Calu3 (cell line): ENCODE measurements at places on chromosomes 5 and 9.

GRCh38 chr5:146706321-146706972 lies 172.1 kb downstream of the PPP2R2B start:
- DNase-seq, result no peak

- DNase-seq, result no peak
These were observed 716 bp downstream of the PROB1 start for GRCh38 chr5:139394123-139394653.

DNA sequence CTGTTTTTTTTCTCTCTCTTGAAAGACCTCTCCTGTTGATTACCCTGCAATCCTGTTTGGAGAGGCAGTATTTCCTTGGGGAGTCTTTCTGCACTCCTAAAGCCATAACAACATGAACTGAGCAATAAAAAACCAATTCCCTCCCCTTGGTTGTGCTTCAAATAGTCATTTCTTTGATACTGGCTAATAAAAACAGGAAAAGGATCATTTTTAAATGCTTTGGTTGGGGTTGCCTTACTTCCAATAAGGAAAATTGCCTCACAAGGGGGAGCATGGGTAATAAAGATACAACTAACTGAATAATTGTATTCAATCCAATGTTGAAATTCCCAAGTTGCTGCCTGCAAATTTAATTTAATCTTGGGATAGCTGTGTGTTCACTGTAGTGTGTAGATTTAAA lies 13.9 kb downstream of the FBXL7 start:
- DNase-seq, result no peak

DNA sequence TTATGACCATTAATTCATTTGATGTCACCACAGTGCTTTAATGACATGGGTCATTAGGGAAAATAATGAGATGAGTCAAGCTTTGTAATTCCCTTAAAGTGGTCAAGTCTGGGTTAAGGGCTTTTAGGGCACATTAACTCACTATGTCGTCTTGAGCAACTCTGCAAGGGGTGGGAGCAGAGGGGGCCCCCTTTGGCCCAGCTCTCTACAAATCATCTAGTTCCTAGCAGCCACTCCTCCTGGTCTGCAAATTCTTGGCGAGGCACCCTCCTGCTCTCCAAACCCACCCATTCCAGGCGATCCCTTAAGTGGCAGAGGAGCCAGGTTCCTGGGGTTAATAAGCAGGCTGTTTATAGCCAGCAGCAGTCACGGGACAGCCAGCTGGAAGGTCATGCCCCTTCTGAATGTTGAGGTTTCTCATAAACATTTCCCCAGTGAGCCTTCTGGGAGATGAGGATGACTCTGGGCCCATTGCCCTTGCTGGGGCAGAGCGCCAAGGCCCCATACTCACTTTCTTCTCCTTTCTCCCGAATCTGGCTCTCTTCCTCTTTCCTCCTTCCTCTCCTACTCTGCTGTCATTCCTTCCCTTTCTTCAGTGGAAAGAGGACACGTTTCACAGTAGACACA lies 14.3 kb upstream of the GPX3 start:
- no peak for DNase-seq

- no peak for DNase-seq
These were observed 36.8 kb upstream of the STARD4 start for GRCh38 chr5:111548992-111549649.

DNA sequence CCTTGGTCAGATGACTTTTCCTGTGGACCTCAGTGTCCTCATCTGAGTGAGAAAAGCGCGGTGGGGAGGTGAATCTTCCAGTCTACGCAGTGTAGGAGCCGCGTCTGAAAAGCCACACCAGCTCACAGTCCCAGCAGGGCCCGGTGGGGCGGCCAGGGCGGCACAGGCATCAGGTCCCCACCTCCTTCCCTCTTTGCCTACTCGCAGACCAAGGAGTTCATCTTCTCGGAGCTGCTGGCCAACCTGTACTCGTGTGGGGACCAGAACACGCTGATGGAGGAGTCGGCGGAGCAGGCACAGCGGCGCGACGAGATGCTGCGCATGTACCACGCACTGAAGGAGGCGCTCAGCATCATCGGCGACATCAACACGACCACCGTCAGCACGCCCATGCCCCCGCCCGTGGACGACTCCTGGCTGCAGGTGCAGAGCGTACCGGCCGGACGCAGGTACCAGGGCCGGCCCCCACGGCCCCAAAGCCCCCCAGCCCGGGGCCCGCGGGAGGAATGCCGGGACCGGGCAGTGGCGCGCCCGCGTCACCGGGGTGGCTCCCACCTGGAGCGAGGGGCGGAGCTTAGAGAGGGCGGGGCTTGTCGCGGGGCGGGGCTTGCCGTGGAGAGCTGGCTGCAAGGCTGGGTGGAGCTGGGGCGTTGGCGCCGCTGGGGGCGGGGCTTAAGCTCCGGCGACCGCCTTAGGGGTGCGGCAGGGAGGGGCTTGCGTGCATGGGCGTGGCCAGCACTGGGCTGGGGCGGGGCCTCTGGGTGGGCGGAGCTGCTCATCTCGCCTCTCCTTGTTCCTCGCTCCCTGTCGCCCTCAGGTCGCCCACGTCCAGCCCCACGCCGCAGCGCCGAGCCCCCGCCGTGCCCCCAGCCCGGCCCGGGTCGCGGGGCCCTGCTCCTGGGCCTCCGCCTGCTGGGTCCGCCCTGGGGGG lies 25.6 kb downstream of the GOLGA2 start:
- DNase-seq, result peak; percentile 40

GRCh38 chr5:96919754-96920197 lies 16.1 kb upstream of the LNPEP start:
- no peak for DNase-seq

DNA sequence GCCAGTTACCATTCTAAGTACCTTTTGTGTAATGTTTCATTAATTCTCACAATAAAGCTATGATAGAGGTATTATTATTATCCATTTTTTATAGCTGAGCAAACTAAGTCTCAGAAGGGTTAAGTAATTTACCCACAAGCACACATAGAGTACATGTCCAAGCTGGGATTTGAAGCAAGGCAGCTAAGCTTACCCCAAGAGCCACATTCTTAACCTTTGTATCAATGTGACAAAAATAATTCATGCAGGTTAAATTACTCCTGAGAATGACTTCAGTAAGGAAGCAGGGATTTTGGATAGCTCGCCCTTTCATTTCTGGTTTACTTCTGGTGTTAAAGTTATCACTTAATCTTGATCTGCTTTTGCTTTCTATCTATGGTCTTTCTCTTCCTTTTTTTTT lies 141.9 kb downstream of the ACTBL2 start:
- DNase-seq, result no peak

GRCh38 chr9:91275655-91276054 lies 86.1 kb downstream of the AUH start:
- no peak for DNase-seq

- DNase-seq, result no peak
These were observed 73.7 kb downstream of the RCL1 start for GRCh38 chr9:4866239-4866969.

GRCh38 chr5:34585601-34586104 lies 70.5 kb upstream of the RAI14 start:
- DNase-seq, result peak; percentile 65
